NCI-H1092 (cell line): ENCODE measurements at places on chromosomes 6 and 20.

DNA sequence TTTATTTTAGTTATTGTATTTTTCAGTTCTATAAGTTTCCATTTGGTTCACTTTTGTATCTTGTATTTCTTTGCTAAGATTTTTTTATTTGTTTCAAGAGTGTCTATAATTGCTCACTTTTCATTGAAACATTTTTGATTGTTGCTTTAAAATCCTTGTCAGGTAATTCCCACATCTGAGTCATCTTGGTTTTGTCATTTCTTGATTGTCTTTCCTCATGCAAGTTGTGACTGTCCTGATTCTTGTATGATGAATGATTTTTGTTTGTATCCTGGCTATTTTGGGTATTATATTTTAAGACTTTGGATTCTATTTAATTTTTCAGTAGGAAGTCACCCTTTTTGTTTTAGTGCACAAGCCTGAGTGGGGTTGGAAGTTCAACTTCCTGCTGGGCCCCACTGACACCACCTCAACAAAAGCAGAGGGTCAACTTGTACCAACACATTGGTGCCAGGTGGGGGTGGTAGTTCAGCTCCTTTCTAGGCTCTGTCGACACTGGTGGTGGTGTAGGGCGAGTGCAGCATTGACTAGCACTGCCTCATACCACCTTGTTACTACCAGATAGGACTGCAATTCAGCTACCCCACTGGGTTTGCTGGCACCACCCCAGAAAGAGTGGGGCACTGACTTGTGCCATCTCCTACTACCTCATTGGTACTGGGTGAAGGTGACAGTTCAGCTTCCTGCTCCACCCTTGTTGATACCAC, 8.8 kb downstream of the RSPH3 start:
- no peak for DNase-seq

DNA sequence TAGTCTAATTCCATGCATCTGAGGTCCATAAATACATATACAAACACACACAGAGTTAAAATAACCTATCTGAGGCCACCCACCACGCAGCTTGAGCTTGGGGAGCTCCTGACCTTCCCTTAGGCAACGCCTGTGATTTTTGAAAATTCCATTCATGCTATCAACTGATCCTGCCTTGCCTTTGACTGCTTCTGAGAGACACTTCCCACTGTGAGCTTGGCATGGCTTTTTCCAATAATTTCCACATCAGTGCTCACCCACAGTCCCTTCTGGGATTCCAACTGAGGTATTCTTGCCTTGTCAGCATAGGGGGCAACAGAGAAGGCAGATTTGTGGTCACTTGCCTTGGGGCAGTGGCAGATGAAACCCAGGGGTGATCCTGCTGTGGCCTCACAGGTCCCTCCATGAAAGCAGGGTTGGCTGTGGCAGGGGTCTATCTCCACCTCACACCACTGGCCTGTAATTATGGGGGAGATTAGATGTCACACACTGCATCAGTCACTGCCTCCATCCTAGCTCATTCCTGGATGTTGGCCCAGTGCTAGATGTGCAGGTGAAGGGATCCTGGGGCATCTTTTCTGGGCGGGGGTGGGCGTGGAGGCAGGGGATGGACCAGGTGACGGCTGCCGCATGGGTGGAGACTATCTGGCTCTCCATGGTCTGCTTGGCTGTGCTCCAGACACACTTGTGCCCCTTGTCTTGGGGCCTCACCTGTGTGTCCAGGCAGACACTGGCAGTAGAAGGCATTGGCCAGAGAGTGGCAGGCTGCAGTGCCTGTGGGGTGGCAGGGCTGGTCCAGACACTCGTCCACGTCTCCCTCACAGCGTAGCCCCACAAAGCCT, 11.2 kb upstream of the GPSM3 start:
- DNase-seq, result no peak

DNA sequence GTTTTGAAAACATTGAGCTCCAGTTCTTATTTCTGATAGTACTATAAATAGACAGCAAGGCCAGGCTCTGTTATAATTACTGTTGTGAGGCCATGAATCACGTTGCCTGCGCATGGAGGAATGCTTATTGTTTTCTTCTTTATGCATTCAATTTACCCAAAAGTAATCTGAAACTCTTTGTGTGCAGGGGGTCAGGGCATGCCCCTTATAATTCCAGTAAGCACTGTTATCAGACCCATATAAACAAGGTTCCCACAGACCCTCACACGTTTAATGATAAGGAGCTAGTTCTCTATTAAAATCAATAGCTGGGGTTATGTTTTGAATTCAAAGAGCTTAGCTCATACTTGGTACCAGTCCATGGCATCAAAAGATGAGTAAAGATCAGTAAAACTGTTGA, 174.8 kb upstream of the ARG1 start:
- no peak for DNase-seq

DNA sequence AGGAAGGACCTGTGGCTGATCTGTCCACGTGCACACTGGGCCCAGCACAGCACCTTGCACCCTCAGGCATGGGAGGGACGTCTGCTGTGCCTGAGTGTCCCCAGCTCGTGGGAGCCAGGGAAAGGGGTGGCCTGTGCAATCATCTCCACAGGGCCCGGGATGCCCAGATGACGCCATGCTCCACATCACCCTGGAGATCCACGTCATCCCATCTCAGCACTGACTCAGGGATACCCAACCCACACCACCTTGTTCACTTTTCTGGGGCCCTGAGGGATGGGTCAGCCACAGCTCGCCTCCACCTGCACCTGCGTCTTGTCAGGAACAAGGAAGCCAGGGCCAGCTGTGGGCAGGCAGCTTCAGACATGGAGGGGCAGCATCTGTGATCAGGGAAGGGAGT, 48.2 kb downstream of the RAB44 start:
- no peak for DNase-seq

DNA sequence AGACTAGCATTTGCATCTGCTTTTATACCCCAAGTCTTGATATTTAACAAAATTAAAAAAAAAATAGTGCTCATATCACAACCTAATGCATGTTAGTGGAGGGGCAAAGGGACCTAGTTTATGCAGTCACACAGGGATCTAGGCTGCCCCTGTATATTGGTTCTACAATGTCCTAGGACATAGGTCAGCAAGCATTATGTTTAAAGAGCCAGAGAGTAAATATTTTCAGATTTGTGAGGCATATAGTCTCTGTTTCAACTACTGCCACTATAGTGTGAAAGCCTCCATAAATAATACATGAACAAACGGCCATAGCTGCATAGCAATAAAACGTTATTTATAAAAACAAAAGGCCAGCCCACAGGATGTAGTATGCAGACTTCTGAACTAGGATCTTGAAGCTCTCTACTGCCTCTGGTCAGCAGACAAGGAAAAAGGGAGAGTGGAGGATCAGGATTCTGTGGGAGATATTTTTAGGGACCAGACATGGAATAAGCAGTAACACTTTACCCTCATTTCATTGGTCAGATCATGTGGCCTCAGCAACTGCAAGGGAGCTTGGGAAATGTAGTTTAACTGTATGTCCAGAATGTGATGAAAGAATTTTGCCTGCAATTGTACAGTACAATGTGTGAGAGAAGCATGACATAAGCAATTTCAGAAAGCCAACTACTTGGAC, 414.2 kb upstream of the SPTLC3 start:
- no peak for DNase-seq

DNA sequence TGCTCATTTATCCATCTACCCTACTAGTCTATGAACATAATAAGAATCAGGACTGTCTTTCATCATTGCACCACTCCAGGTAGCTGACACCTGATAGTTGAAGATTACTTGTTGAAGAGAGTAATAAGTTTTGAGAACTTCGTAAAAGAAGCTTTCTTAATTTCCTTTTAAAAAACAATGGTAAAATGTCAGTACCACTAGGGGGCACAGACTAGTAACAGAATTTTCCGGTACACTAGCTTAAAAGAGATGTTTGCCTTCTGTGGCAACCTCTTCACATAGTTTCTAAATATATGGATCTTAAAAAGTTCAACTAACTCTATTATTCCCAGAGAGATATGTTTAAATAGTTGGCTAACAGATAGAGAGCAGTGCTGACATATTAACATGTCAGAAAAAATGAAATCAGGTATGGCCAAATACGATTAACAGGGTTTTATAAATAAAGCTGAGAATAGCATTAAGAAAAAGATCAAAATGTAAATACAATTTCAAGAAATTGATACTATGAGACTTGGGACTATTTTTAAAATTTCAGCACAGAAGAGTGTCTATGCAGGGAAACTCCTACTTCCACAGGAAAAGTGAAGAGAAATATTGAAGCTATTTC, 5.4 kb upstream of the KCNQ5 start:
- DNase-seq, result no peak

GRCh38 chr20:4512891-4513550, 208.7 kb upstream of the PRND start:
- no peak for DNase-seq

- DNase-seq, result no peak
Measured at GRCh38 chr6:14224359-14225103, 107.0 kb downstream of the CD83 start.

- DNase-seq, result no peak
Measured at GRCh38 chr6:122268394-122268793, 131.1 kb upstream of the HSF2 start.

DNA sequence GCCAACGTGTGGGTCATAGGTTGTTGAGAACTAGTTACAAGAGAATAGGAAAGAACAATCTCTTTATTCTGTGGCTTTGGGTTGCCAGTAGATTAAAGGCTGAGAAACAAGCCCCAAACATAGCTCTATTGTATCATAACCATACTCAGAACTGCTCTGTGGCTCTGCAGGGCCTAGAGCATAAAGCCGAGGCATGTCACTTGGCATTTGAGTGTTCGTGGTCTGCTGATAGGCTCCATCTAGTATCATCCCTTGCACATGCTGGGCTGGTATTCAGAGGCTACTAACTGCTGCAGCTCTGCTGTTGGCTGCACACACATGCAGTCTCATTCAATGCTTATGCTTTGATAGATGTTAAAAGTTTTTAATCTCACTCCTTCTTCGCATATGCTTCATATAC, 157.9 kb downstream of the OGFRL1 start:
- DNase-seq, result no peak

- no peak for DNase-seq
Measured at GRCh38 chr20:38471987-38472512, 593 bp upstream of the RALGAPB start.

DNA sequence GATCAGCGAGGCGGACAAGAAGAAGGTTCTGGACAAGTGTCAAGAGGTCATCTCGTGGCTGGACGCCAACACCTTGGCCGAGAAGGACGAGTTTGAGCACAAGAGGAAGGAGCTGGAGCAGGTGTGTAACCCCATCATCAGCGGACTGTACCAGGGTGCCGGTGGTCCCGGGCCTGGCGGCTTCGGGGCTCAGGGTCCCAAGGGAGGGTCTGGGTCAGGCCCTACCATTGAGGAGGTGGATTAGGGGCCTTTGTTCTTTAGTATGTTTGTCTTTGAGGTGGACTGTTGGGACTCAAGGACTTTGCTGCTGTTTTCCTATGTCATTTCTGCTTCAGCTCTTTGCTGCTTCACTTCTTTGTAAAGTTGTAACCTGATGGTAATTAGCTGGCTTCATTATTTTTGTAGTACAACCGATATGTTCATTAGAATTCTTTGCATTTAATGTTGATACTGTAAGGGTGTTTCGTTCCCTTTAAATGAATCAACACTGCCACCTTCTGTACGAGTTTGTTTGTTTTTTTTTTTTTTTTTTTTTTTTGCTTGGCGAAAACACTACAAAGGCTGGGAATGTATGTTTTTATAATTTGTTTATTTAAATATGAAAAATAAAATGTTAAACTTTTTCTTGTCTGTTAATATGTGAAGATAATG, 2.2 kb downstream of the HSPA1B start:
- DNase-seq, result no peak

DNA sequence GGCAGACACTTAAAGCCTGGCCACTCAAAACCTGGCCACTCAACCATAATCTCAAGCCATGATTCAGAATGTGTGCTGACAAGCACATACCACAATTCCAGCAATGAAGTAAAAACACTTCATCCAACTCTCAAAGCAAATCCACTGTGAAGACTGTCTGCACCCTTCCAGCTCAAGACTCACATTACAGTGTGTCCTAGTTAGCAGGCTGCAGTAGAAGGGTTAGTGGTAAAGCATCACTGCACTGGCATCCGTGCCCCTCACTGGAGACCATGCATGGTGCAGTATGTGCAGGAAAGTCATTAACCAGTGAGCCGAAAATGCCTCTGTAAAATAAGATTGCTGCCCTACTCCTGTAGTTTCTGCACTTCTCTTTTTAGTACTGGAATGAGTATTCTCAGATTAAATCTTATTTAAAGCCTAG, 43.4 kb downstream of the SLC23A2 start:
- DNase-seq, result no peak
